ENCODE measurements at places on chromosomes 1 and 21. TPM values are rescaled to one million over a fixed set of nuclear protein-coding genes. Genes with fewer than 3 reads are reported as not detected.
A peak's percentile ranks its signal among the peaks of the same experiment; 100 is the strongest.

DNA sequence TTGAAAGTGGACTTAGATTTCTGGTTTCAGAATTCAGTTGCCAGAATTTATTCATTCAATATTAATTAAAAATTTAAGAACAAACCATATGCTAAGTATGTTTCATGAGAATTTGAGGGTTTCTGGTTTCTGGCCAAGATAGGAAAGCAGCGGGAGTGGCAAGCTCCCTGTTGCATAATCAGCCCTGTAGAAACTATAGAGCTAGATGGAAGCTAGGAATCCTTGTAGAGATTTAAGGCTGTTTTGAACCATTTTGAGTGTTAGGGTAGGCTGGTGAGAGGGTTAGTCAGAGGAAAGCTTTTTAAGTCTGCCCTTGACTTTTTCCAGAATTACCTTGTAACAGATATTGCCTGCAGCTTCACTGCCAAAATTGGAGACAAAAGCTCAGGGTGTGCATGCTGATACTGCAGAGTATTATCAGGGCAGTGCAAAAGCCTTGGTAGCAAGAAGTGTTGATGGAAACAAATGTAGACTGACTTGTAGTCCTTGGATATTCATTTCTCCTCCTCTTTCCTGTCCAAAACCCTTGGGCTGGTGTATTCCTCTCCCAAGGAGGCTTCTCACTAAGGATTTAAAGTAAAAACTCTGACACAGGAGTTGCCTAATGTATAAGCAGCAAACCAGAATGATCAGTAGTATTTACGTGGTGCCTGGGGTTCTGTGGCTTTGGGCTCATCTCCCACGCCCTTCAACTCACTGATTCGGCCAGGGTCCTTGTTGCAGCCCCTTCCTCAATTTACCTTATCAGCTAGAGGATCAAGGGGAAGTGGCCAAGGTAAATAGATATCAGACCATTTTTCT lies 12.6 kb upstream of the GIPC2 start:
- H3K27ac ChIP-seq, result no peak overlapping the region
- peaks cover 3% of the 10 kb centered on the region for H3K4me1 ChIP-seq
- H3K27me3 ChIP-seq, result no peaks in the 10 kb centered on the region
- DNase-seq, result no peak
- no peaks in the 10 kb centered on the region for H3K36me3 ChIP-seq

- peaks cover 19% of the 10 kb centered on the region for H3K4me1 ChIP-seq
- DNase-seq, result no peak
- H3K4me3 ChIP-seq, result no peak overlapping the region
- H3K27ac ChIP-seq, result no peak overlapping the region
- peaks cover 67% of the 10 kb centered on the region for H3K36me3 ChIP-seq
Measured at GRCh38 chr1:19405195-19405760, 80.1 kb downstream of the CAPZB start.

DNA sequence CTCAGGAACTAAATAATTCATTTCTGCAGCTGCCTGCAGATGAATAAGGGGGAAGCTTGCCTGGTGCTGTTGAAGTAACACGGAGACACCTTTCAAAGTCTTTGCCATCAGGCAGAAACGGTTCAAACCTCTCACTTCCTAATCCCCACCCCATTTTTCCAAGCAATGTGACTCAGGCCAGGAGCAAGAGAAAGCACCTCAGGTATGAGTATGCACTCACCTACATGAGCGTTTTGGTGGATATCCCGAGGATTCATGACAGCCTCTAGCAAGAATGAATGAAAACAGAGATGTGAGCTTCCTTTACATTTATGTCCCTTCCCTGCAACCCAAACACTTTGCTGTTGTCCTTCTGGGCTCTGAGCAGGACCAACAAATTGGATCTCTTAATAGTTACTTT lies 63.4 kb upstream of the LAX1 start:
- no peaks in the 10 kb centered on the region for H3K4me1 ChIP-seq
- H3K4me3 ChIP-seq, result no peak overlapping the region
- peaks cover 94% of the 10 kb centered on the region for H3K36me3 ChIP-seq
- no peak overlapping the region for H3K27ac ChIP-seq
- no peaks in the 10 kb centered on the region for H3K27me3 ChIP-seq
- DNase-seq, result no peak

GRCh38 chr21:34691390-34692032 lies 22.7 kb downstream of the CLIC6 start:
- H3K4me1 ChIP-seq, result 0 out of 2 replicates have a peak, but pooled peaks cover 6% of the 10 kb centered on the region
- no peak for DNase-seq
- no peaks in the 10 kb centered on the region for H3K27me3 ChIP-seq
- H3K27ac ChIP-seq, result no peak overlapping the region

Gene FMOD
- total RNA-seq, result 0.66 TPM

GRCh38 chr1:78279051-78279450 lies 211.7 kb upstream of the PTGFR start:
- DNase-seq, result no peak
- peaks cover 48% of the 10 kb centered on the region for H3K4me1 ChIP-seq
- H3K27me3 ChIP-seq, result no peaks in the 10 kb centered on the region
- no peak overlapping the region for H3K27ac ChIP-seq
- no peak overlapping the region for H3K4me3 ChIP-seq

Gene RCC1
- 64.3 TPM for total RNA-seq

Gene LIN28A
- not detected for total RNA-seq

Gene PDC
- not detected for total RNA-seq

- no peak overlapping the region for H3K4me3 ChIP-seq
- 0 out of 2 replicates have a peak overlapping the region, but pooled peaks have one; percentile 8 for H3K27ac ChIP-seq
- no peaks in the 10 kb centered on the region for H3K36me3 ChIP-seq
- no peaks in the 10 kb centered on the region for H3K27me3 ChIP-seq
- DNase-seq, result no peak
- H3K4me1 ChIP-seq, result peaks cover 61% of the 10 kb centered on the region
Measured at GRCh38 chr1:47688461-47689296, 250.8 kb downstream of the FOXD2 start.

GRCh38 chr1:113253187-113253586 lies 137.1 kb upstream of the MAGI3 start:
- peaks cover 3% of the 10 kb centered on the region for H3K27me3 ChIP-seq
- no peaks in the 10 kb centered on the region for H3K4me1 ChIP-seq
- H3K36me3 ChIP-seq, result no peaks in the 10 kb centered on the region
- H3K4me3 ChIP-seq, result no peak overlapping the region

- H3K27me3 ChIP-seq, result no peaks in the 10 kb centered on the region
- no peaks in the 10 kb centered on the region for H3K36me3 ChIP-seq
- no peak for DNase-seq
- H3K4me1 ChIP-seq, result no peaks in the 10 kb centered on the region
Measured at GRCh38 chr1:59716832-59717231, 97.9 kb upstream of the HOOK1 start.

Gene CA6
- not detected for total RNA-seq

- H3K4me3 ChIP-seq, result no peak overlapping the region
- H3K27ac ChIP-seq, result no peak overlapping the region
- no peaks in the 10 kb centered on the region for H3K27me3 ChIP-seq
- no peaks in the 10 kb centered on the region for H3K36me3 ChIP-seq
- no peak for DNase-seq
Measured at GRCh38 chr1:65955071-65955470, 162.4 kb downstream of the PDE4B start.

Gene HSD3B2
- total RNA-seq, result not detected

DNA sequence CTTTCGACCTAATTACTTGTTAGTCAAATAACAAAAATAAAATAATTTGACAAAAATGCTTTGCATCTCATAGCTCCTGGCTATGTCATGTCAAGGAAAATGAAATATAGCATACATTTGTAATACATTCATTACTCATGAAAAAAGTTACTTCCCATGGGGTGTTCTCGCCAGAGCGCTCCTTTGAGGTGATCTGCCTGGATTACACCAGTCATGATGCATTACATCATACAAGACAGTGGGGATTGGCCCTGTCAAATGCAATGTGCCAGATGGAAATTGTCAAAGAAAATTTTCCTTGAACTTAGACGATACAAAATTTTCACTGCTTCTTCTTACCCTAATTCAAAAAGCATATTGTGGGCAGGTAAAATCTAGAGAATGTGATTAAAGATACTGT lies 215.6 kb upstream of the B3GALT2 start:
- no peak overlapping the region for H3K27ac ChIP-seq
- H3K27me3 ChIP-seq, result no peaks in the 10 kb centered on the region
- no peak for DNase-seq

- H3K36me3 ChIP-seq, result no peaks in the 10 kb centered on the region
- peaks cover 5% of the 10 kb centered on the region for H3K27me3 ChIP-seq
- no peak overlapping the region for H3K27ac ChIP-seq
- DNase-seq, result peak; percentile 10
- H3K4me3 ChIP-seq, result no peak overlapping the region
- H3K4me1 ChIP-seq, result no peaks in the 10 kb centered on the region
Measured at GRCh38 chr1:179599623-179600249, 8.1 kb downstream of the TDRD5 start.
